Activated CD4-positive, CD25-positive, alpha-beta regulatory T cell treated with anti-CD3 and anti-CD28 coated beads, Interleukin-2, amount 50 U/mL, for 24 hours (primary cell): ENCODE measurements at places on chromosomes 12 and 14.

DNA sequence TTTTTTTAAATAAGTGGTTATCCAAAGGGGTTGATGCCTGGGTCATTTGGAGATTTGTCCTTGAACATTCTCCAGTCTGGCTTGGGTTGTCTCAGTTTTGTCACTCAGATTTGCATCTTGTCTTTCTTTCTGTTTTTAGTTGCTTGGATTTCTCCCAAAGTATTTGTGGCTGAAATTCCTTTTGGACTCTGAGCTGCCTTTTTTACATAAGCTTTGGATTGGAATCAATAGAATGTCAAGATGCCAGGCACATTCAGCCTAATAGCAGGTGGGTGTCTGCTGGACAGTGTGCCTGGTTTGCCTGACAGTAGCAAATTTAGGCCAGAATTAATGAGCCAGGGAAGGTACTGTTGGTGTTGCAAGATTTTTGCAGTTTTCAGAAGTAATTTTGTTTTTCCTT is 50.0 kb downstream of the FLRT2 start:
- ATAC-seq = no peak

DNA sequence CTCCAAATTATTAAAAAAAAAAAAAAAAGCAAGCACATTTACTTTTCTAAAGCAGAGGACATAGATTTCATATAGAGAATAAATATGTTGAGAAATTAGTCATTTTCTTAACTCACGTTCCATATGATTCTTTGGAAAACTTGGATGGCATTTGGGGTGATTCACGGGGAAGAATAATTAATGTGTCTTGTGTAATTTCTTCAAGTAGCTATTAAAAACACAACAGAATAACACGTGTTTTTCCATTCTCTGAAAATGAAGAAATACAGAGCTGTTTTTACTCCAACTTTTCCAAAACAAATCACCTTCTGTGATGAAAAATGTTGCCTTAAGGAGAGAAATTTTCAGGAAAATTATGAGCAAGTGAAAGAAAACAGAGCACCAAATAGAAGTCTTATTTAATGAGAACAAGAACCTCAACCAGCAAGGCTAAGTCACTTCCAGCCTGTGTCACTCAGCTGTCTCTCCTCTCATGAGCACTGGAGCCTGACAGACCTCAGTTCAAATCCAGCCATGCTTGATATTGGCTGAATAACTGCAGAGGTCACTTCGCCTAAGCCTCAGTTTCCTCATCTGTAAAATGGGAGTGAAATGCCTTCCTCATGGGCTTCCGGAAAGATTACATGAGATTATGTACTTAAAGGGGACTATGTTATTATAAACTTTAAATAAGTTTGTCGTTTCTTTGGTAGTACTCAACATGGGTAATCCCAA is 42.8 kb upstream of the NUAK1 start:
- ATAC-seq = no peak

DNA sequence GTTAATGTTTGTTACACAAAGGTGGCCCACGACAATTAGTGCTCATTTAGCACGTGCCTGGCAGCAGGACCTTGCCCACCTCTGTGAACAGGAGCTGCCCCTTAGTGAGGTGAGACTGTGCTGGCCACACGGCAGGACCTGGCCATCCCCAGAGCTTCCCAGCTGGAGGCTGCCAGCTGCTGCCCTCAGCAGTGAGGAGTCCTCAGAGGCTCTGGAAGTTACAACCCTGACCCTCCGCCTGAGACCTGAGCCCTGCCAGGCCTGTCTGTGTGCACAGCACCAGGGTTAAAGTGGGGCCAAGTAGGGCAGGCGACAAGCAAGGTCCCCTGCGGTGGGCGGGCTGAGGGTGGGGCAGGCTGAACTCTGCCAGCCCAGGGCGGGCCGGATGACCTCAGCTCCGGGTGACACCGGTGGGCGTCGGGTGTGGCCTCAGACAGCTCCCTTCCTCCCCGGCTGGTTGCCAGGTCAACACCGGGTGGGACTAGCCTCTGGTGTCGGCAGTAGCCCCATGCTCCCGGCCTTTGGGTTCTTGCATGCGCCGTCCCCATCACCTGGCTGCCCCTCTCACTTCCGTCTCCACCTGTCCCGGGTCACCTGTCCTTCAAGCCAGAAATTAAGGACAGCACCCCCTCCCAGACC is 9.2 kb upstream of the LBHD2 start:
- no peak for ATAC-seq

GRCh38 chr12:92513231-92513730 is 189.5 kb upstream of the PLEKHG7 start:
- no peak for ATAC-seq

DNA sequence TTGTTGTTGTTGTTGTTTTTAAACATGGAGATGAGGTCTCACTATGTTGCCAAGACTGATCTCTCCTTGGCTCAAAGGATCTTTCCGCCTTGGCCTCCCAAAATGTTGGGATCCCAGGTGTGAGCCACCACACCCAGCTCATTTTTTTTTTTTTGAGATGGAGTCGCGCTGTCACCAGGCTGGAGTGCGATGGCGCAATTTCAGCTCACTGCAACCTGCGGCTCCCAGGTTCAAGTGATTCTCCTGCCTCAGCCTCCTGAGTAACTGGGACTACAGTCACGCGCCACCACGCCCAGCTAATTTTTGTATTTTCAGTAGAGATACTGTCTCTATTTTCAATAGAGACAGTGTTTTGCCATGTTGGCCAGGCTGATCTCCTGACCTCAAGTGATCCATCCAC is 4.9 kb upstream of the CLIP1 start:
- no peak for ATAC-seq

DNA sequence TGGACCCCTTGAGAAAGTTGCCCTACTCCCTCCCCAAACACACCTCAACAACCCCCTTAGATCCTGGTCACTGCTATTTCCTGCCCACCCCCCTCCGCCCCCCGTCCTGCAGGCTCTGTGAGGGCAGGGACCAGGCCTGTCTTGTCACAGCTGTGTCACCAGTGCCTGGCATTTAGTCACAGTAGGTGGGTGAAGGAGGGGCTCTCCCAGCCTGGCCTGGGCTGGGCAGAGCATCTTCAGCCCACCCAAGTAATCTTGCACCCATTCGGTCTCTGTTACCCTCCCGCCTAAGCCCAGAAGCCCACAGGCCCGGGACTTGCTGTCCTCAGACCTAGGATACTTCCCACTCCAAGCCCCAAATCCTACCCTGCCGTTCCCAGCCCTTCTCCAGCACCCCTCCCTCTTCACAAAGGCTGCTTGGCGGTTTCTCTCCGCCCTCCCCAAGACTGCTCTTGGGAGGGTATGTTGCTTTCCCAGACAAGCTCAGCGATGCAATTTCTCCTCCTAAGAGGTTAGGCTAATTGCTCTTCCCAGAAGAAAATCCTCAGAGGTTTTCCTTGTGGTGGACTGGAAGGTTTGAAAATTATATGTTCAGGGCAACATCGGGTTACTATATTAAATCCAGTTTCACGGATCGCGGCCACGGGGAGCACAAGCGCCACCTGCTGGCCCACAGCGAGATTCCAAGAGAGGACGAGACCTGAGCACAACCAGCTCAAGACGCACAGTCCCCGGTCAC is 50.8 kb upstream of the ZFP36L1 start:
- ATAC-seq = peak; percentile 48

DNA sequence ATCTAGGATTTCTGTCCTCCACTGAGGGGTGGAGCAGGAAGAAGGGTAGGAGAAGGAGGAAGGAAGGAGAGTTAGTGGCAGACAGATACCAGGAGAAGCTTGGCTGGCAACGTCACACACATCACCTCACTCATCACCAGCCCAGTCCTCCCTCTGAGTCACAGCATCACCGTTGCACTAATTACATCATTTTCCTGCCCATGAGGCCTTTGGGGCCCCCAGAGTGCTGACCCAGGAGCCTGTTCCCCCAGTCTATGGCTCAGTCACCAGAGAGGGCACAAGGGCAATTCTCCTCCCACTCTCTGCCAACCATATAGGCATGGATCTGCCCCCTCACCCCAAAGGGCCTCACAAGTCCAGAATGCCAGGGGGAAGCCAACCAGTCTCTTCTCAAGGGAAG is 4.6 kb downstream of the RND1 start:
- ATAC-seq = no peak

DNA sequence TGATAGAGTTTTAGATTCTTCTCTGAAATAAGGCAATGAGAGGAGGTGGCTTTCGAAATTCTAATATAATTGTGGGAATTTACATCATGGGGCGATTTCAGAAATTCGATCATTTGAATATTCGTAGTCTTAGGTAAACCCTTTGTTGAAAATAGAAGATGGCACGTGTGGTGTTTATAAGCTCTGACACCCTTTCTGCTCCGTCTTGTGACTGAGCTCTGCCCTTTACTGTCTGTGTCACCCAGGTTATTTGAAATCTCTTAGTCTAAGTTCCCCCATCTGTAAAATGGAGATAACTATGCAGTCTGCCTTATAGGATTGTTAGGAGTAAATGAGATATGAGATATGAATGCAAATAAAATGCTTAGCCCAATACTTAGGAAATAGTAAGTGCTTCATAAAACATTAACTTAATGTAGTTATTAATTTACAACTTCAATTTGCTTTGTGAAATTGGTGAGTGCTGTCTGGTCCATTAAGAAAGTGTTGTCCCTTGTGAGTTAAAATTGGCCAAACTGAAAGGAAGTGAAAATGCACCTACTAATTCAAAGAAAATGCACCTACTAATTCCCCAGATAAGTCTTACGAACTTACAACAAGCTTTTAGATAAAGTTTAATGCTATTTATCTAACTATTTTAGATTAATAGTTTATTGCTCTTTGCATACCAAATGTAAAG is 1.5 kb downstream of the BMAL2 start:
- ATAC-seq = no peak

DNA sequence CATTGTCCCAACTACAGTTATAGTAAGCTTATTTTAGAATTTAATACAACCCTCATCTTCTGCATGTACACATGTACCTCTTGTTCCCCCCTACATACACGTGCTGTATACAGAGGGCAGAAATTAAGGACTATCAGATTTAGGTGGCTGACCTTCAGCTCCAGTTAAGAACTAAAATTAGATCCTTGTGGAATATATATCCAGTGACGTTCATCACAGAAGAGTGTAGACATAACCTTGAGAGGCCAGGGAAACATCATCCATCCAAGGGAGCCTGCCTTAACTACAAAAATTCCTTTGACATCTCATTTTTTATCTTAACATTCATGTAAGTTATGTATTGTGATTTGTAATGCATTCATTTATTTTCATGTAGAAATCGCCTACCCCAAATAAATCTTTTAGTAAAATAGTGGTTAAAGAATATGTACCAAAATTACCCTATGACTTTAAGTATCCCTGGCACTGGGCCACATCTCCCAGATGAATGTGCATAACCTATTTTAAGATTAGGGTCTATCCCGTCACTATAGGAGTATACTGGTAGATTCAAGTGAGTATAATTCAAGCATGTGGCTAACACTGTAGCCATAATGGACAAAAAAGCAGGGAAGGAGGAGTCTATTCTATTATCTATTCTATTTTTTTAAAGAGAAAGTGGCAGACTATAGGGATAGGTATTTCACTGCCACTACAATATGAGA is 27.5 kb downstream of the RIC8B start:
- no peak for ATAC-seq

GRCh38 chr14:74275241-74275841 is 27.4 kb downstream of the ABCD4 start:
- no peak for ATAC-seq

DNA sequence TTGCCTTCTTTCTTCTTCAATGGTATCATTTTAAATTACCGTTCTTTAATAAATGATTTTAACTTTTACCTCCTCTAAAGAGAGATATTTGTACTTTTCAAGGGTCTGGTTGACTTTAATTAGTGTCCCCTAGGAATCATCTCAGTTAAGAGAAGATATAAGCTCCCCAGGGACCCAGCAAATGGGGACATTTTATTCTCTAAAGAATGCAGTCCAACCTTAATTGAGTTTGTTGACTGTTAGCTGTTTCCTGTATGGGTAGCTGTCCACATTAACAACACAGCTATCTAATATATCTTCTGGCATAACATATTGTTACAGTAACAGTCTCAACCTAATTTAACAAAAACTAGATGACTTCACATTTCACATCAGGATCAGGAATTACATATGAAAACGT is 241.6 kb upstream of the NPAS3 start:
- ATAC-seq = no peak

GRCh38 chr12:27573972-27574371 is 50.0 kb downstream of the PPFIBP1 start:
- no peak for ATAC-seq

DNA sequence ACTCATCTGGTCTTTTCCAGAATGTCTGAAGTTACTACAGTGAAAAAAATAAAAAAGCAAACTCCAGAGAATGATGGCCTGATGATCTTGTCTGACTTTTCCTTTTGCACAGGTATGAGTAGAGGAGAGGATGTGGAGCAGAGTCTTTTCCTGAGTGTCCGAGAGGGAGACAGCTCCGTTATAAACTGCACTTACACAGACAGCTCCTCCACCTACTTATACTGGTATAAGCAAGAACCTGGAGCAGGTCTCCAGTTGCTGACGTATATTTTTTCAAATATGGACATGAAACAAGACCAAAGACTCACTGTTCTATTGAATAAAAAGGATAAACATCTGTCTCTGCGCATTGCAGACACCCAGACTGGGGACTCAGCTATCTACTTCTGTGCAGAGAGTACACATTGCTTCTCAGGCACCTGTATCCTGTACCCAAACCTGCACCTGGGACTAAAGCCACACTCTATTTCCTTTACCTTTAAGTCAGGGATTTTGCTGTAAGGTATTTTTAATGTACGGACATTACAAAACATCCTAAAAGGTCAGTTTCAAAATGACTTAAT is 75.8 kb upstream of the OR4E1 start:
- no peak for ATAC-seq

- ATAC-seq = no peak
Observed at GRCh38 chr12:26379777-26380467, 184.5 kb downstream of the SSPN start.

DNA sequence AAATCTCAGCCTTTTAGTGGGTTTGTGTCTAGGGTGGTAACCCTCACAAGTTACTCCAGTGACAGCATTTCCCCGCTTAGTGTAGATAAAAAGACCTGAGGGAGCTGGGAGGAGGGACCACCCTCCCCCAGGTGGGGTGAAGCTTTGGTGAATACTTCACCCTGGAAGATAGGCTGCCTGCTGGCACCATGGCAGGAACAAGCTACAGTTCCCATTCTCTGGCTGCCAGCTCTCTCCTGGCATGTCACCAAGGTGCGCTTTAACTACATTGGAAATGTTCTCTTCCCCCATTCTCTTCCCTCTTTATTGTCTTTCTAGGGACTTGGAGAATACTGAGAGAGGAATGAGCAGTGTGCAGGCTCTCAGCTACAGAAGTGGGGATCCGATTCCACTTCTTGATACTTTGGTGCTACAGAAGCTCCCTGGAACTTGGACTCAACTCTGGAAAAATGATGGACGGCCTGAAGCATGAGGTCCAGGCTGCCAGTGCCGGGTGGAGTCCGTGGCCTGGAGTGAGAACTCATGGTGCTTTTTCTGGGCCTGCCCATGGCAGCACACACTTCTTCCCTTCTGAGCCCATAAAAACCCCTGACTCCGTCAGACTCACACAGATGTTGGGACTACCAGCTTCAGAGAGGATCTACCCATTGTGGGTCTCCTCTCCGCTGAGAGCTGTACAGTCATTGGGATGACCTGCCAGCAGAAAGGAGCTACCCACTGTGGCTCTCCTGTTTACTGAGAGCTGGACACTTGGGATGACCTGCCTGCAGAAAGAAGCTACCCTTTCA is 198.0 kb downstream of the ADGRD1 start:
- ATAC-seq = no peak

DNA sequence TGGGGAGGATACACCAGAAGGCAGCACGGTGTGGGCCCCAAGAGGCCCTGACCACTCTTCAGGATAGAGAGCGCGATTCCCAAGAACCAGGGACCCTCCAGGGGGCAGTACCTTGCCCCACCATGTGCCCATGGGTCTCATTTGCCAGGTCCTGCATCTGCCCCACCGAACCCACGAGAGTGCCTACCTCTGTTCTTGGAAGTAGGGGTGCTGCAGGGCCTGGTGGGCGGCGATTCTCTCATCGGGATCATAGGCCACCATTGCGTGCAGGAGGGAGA is 72.7 kb downstream of the MOK start:
- no peak for ATAC-seq
